ENCODE measurements at places on chromosomes 4 and X. TPM values are rescaled to one million over a fixed set of nuclear protein-coding genes. Genes with fewer than 3 reads are reported as not detected.

CFP gene
- total RNA-seq: 4.0 TPM

CDKN2AIP gene
- 20.4 TPM for total RNA-seq

CT45A5 gene
- not detected for total RNA-seq

RLIM gene
- 22.8 TPM for total RNA-seq

SCRG1 gene
- total RNA-seq: 0.06 TPM

LRIT3 gene
- not detected for total RNA-seq

ZNF157 gene
- 0.51 TPM for total RNA-seq

DMP1 gene
- not detected for total RNA-seq

SMS gene
- 71.1 TPM for total RNA-seq

MAGEB1 gene
- total RNA-seq: not detected
